ENCODE measurements at places on chromosomes 2 and 18.

- DNase-seq: no peak
Measured at GRCh38 chr2:207133458-207133819, 32.3 kb downstream of the KLF7 start.

- no peak for DNase-seq
Measured at GRCh38 chr2:193584522-193584938, 1389.8 kb upstream of the TMEFF2 start.

DNA sequence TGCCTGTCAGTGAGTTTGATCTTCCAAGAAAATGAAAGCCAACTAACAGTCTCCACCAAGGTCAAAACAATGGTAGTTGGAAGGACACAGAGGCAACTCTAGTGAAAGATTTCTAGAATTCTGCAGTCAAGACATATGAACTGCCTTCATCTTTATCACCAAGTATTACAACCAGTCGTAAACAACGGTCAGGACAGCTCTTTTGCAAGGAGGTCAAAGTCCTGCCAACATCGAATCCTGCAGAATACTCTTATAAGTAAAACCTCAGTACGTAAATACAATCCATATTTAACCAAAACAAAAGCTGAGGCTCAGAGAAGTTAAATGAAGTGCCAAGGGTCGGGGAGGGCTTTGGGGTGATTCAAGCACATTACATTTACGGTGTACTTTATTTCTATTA is 3.1 kb downstream of the FEZ2 start:
- no peak for DNase-seq

GRCh38 chr2:57886161-57886786 is 160.3 kb upstream of the VRK2 start:
- DNase-seq: no peak

- DNase-seq: no peak
Measured at GRCh38 chr2:66667301-66667700, 232.4 kb downstream of the MEIS1 start.

DNA sequence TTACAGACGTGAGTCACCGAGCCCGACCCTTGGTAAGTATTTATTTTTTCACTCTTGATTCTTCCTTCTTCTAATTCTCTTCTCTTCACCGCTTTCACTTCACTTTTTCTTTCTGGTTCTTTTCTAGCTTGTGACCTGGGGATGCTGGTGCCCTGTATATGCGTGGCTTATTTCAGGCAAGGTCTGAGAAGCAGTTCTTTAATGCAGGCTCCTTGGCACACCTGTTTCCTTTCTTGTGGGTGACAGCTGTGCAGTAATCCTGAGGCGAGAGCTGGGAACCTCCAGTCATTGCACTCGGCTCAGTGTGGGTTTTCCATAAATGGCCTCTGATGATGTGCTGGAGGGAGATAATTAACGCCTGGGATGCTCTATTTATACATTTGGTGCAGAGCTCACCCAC is 193.8 kb downstream of the TSN start:
- no peak for DNase-seq

- no peak for DNase-seq
Measured at GRCh38 chr18:58105888-58106260, 61.8 kb downstream of the NEDD4L start.

DNA sequence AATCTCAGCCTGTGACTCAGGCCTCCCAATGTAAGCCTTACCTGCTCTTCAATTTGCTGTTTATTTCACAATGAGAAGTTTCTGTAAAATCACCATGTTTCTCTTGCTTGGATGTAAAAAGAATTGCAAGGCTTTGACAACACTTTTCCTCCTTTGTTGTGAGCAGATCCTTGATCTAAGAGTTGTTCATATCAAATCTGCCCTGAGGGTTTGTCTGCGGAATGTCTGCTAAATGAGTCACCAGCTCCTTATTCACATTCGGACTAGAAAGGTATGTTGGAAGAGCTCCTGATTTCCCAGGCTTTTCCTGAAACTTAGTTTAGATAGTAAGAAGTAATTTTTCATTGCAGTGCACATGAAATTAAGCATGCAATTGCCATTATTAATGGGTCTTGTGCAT is 268.2 kb upstream of the TCF4 start:
- DNase-seq: no peak

GRCh38 chr2:158650646-158651357 is 144.3 kb upstream of the DAPL1 start:
- DNase-seq: no peak

DNA sequence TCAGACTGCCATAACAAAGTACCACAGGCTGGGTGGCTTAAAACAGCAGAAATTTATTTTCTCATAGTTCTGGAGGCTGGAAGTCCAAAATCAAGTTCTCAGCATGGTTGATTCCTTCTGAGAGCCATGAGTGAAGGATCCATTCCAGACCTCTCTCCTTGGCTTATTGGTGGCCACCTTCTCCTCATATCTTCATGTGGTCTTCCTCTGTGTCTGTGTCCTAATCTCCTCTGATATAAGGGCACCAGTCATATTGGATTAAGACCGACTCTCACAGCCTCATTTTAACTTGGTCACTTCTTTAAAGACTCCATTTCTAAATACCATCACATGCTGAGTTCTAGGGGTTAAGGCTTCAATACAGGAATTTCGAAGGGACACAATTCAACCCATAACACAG is 65.1 kb downstream of the CFAP221 start:
- no peak for DNase-seq

DNA sequence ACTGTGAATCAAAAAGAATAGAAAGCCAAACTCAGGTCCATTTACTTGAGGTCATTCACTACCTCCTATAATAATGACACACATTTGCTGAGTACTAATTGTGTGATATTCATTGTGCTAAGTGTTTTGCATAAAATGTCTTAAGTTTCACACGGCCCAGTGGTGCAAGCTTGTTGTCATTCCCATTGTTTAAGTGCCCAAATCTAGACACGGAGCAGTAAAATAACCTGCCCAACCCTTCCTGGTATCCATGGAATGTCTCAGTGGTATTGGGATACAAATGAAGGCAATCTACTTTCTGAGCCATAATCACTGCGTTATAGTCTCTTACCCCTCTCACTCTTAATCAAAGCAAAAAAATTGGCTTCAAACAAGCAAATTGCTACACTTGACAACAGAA is 233.3 kb downstream of the NCKAP5 start:
- no peak for DNase-seq

DNA sequence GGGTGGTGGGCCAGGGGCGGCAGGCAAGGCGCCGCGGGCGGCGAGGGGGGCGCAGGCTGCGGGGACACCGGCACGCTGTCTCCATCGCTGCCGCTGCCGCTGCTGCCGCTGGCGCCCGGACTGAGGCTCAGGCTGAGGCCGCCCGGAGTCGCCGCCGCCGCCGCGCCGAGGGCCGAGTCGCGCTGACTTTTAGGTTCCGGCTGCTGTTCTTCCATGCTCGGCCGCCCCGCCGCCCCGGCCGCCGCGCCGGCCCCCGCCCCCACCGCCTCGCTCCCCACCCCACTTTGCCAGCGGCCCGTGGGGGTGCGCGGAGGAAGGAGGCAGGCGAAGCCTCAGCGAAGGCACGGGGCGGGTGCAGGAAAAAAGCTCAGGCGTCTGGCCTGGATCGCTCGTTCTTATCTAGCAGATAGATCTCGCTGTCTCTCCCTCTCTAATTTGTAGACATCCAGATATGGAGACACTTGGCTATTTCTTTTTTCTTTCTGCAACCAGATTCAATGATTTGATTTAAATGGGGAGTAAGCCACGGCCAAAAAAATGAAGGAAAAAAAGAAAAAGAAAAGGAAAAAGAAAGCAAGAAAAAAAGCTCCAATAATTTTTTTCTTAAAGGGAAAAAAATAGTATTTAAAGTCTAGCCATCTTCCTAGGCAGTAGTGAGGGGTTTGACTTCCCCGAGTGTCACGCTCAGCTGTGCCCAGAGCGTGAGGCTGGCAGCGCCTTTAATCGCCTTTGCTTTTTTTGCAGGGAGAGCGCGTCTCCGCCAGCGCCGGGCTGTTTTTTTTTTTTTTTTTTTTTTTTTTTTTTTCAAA is at the start of gene EN1:
Gene EN1, minus strand, starts transcription at position 696 of the 809 bp plus-strand sequence. Its CDS starts 481 bp downstream, at position 215.
- no peak for DNase-seq

GRCh38 chr2:9582624-9583023 is 27.0 kb upstream of the ADAM17 start:
- no peak for DNase-seq

- DNase-seq: no peak
Measured at GRCh38 chr2:18824325-18824790, 235.0 kb upstream of the NT5C1B start.

- no peak for DNase-seq
Measured at GRCh38 chr2:33380719-33381118, 95.7 kb upstream of the RASGRP3 start.

DNA sequence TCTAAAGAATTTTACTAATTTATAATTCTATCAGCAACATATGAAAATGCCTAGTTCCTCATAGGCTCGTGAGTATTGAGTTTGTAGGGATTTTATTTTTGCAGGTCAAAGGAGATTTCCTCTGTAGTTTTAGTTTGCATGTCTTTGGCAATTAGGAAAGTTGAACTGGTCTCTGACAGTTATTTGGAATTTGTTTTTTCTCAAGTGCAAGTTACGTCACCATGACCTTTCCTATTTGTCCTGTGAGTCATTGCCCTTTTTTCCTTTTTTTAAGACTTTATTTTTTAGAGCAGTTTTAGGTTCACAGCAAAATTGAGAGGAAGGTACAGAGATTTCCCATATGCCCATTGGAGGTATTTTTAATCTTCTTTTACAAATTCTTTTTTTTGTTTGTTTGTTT is 29.0 kb downstream of the RAMP1 start:
- DNase-seq: no peak

DNA sequence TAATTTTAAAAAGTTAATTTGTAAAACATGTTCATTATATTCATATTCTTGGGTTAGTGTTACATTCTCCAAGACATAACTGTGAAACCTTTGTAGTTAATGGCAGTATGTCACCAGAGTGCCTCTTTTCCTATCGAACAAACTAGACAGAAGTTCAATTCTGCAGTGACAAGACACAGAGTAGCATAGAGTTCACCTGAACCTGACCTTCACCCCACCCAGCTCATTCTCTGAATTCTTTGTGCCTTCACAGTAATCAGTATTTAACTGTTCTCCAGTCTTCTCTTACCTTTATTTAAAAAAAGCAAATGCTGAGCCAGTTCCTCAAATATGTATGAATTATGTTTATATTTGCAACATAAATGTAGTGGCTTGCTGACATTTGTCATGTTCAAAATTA is 52.9 kb upstream of the CHMP1B start:
- DNase-seq: no peak

- no peak for DNase-seq
Measured at GRCh38 chr18:31245820-31246219, 72.1 kb upstream of the DSG1 start.

- DNase-seq: no peak
Measured at GRCh38 chr2:240925568-240926515, 19.7 kb downstream of the CROCC2 start.

- no peak for DNase-seq
Measured at GRCh38 chr2:144514616-144515091, 5.3 kb downstream of the ZEB2 start.

- DNase-seq: no peak
Measured at GRCh38 chr2:217835931-217836891, 166.6 kb downstream of the TNS1 start.

DNA sequence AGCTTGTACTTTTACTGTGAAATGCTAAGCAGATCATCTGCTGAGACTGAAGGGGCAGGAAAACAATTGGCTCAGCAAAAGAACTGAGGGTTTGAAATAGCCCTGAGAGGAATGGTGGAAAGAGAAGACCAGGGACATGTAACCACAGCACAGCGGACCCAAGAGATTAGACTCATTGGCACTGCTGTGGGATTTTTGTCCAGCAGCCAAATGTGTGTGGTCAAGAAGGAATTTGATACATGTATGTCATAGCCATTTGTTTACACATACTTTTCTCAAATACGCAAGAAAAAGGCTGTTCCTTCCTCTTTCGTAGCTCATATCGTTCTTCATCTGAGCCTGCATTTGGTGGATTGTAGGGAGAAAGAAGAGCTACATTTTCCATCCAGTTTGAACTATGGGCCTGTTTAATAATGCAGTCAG is 73.8 kb downstream of the TRABD2A start:
- DNase-seq: no peak

DNA sequence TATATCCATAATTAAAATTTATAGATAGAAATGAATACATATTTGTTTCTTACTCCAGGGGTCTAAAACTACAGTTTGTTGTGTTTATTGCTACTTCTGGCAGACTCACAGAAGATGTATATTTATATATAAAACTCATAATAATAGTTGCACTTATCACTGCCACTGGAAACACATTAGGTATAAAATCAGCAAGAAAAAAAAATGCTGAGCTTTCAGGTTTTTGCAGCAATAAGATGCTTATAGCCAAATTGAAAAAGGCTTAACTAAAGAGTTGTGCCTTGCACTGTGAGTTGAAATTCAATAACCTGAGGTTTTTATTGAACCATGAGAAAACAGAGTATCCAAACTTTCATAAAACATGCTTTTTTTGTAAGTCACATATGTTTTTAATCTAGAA is 623.9 kb upstream of the CRIM1 start:
- no peak for DNase-seq

DNA sequence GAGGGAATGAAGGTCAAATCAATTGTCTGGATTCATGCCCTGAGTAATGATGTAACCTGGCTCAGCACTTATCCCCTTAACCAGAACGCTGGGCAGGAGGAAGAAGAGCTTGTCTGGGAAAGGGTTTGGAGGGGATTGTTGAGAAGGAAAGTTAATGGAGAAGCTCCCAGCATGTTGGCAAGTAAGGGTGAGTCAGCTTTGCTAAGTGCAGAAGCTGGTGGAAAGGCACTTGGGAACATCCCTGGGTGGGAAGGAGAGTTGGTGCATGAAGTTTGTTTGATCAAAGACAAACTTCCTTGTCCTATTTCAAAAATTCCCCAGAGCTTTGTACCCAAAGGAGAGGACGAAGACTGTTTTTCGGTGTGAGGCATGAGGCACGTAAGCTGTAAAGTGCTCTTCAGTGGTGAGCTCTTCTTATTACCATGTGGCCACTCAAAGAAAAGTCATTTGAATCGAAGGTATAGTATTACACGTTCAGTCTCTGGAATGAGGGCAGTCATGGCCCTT is 17.6 kb upstream of the DAW1 start:
- no peak for DNase-seq

GRCh38 chr18:26457611-26458353 is 90.6 kb downstream of the KCTD1 start:
- DNase-seq: no peak

All from stimulated activated CD4-positive, alpha-beta T cell treated with anti-CD3 and anti-CD28 coated beads, Interleukin-1b, Interleukin-23, amount 100 ng/mL, for 1 hour (primary cell).